HT1080 (cell line): ENCODE measurements at places on chromosomes 2 and 18.

DNA sequence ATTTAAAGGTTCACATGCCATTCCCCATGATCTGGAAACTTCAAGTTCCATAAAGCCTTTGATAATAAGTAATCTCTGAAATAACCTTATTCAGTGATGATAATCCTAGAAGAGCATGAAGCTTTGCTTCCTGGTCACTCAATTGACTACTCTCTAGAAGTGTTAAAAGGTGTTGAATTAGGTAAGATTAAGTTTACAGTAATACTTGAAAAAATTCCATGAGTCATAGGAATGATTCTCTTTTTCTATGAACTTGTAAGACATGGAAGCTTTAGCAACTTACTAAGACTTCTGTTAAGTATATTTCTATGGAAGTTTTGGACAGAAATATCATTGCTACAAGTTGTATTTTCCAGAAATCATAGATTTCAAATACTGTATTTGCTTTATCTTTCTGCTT, 100.6 kb downstream of the MYO1B start:
- DNase-seq: peak; percentile 50

GRCh38 chr2:98923244-98923940, 12.6 kb downstream of the CRACDL start:
- no peak for DNase-seq

- no peak for DNase-seq
Observed at GRCh38 chr2:160061944-160062291, 497 bp downstream of the PLA2R1 start.

GRCh38 chr18:28176948-28177827, at the start of gene CDH2:
CDH2 (minus strand) TSS chr18:28177130; CDS start chr18:28177022, 108 bp downstream.
- peak; percentile 81 for DNase-seq

DNA sequence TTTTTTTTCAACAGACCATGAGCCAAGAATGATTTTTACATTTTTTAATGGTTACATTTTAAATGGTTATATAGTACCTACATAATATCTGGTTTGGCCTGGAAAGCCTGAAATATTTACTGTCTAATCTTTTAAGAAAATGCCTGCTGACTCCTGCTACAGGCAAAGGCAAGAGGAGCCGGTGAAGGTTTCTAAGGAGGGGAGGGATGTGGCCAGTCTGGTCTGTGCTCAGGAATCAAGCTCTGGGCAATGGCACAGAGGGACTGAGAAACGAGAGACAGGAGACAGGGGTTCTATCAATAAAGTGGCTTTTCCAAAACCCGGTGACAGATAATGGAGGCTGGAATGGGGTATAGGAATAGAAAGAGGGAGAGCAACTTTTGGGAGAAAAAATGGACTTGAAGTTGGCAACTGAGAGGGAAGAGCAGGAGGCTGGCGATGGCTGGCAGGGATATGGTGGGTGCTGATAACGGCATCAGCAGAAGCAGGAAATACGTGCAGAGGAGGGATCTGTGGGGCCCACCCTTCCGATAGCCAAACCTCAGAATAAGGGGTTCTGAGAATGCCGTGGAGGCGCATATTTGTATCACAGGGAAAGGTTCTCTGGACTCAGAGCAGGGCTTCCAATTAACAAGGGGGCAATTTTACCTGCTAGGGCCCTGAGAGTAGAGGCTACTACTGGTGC, 64.0 kb upstream of the DNMT3A start:
- DNase-seq: no peak

GRCh38 chr18:31513189-31513935, 15.4 kb downstream of the DSG2 start:
- peak; percentile 93 for DNase-seq

DNA sequence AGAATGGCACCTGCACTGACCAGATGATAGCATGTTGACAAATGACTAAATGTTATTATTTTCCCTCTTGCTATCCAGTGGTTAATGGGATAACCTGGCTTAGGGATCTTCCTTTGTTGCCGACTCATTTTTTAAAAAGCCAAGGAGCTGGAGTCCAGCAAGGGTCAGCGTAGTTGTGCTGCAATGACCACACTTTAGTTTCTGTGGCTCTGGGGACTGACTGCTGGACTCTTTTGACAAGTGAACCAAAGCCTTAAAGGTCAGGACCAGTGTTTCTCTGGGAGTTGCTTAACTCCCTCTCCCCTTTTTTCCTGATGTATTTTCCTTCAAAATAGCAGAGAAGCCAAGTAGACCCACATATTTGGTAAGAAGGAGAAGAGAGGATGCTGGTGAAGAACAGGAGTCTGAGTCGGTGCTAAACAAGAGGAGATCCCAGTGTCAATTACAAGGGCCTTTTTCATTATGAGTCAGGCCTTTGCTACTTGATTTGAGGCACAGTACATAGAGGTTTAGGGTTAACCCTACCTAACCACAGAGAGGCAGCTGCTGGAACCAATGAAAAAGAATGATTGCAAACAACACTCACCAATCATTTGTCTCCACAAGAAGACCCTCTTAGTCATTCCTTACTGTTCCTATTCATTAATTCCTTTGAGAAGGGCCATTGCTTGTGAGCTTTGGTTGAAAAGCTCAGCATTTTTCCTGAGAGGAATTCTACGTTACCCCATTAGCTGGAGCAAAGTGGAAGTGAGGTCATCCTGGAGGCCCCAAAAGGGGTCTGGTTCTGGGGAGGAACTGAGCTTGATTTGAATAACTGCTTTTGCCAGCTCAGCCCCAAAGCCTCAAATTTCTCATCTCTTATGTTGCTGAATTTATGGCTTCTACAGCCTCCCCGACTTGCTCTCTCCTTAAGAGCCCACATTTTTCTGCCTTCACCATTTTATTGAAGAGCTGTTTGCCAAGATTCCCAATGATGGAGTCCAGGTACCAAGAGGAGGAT, 137.6 kb upstream of the HNMT start:
- DNase-seq: peak; percentile 62

GRCh38 chr2:32825291-32825712, 121.5 kb upstream of the LTBP1 start:
- DNase-seq: no peak

GRCh38 chr2:134181219-134181618, 72.7 kb upstream of the MGAT5 start:
- no peak for DNase-seq

DNA sequence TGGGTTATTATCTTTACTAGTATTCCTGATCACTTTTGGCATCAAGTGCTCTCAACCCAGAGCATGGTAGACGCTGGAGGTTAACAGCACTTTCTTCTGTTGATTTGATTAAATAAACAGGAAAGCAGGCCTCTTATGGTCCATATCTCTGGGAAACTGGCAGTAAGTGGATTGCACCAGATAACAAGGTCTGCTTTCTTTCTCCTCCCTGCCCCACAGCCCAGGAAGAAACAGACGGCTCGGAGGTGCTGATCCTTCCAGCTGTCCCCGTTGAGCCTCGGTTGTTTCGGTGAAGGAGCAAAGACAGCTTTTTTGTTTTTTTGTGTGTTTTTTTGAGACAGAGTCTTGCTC, 100.8 kb upstream of the KCTD1 start:
- DNase-seq: no peak

- no peak for DNase-seq
Observed at GRCh38 chr2:38387887-38388286, 10.8 kb upstream of the ATL2 start.

GRCh38 chr18:70256994-70257393, 31.9 kb upstream of the SOCS6 start:
- no peak for DNase-seq

DNA sequence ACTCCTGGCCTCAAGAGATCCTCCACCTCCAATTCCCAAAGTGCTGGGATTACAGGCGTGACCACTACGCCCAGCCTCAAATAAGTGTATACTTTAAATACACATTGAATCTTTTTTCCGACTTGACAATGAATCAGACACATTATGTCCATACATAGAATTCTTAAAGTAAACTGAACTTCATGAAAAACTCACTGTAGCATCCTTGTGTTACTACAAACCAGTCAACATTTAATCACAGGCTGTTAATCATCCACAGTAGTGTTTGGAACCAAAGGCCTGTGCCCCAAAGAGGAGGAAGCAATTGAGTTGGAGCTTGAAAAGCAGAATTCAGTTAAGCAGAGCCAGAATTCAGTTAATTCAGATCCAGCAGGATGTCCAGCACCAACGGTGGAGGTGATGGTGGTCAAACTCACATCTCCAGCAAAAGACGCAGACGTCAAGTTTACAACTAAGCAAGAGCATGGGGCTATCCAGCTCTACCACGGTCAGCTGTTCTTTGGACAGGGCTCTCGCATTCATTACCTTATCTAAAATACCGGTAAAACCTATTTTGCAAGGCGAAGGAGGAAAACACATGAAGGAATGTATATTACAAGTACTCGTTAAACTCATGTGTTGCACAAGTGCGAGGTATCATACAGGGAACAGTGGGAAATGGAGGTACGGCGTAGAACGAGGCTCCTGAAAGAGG, 1.2 kb downstream of the SLC39A6 start:
- no peak for DNase-seq

- peak; percentile 83 for DNase-seq
Observed at GRCh38 chr18:54269893-54270844, 852 bp downstream of the POLI start.

GRCh38 chr18:53991805-53992204, 232.7 kb downstream of the MBD2 start:
- peak; percentile 29 for DNase-seq

- no peak for DNase-seq
Observed at GRCh38 chr2:143524559-143525401, 395.6 kb downstream of the ARHGAP15 start.

GRCh38 chr18:73431620-73432019, 563.8 kb upstream of the NETO1 start:
- no peak for DNase-seq

- DNase-seq: peak; percentile 92
Observed at GRCh38 chr2:224882291-224883171, 159.7 kb downstream of the DOCK10 start.

DNA sequence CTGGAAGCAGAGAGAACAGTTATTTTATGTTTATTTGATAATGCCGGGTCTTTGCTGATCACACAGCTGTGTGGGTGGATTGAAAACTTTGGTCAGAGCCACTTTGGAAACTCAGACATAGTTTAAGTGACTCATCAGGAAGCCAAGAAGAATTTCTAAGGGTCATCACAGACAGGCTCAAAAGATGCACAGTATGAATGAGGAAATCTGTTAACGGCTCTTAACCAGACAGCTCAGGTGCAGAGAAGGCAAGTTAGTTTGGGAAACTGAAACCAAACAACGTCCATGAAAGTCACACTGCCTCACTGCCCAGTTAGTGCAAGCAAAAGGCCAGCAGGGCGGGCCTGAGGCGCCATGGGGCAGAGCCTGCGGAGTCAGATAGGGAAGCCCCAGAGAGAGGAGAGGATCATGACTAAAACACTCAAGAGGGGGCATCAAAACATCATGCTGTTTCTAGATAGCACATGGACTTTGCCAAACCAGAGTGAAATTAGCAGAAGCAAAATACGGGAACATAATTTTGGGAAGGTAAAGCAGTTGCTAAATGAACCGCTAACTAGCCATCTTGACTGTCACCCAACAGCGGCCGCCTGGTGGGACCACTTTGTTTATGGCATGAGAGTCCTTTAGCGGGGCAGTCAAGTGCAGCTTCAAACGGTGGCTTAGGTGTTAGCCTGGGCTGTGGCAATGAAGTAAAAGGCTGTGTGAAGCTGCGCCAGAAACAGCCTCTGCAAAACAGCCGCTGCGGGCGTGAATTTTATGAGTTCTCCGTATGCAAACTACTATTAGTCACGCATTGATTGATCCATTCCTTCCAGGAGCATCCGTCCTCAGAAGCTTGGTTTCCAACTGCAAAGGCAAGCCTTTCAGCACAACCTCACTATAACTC, 101.2 kb downstream of the KCTD18 start:
- peak; percentile 94 for DNase-seq
